Activated CD8-positive, alpha-beta memory T cell treated with anti-CD3 and anti-CD28 coated beads, Interleukin-2, amount 50 U/mL, for 4 hours (primary cell): ENCODE measurements at places on chromosomes 5 and 9.

DNA sequence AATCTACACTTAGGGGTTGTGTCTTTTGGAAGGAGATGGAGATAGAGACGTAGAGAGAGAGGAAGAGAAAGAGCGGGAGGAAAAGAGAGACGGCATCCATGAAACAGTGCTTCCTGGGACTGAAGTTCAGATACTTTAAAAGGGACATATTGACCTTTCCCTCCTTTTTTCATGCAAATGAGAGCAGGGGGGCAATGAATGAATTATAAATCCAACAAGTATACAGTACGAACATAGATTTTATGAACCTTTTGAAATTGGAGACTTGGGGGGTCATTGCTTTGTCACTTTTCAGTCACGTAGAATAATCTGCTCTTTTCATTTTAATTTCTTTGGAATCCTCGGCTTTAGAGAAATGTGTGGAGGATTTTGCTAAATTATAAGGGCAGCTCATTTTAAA lies 364.2 kb downstream of the MAT2B start:
- DNase-seq: no peak

GRCh38 chr5:125236981-125237380 lies 490.5 kb upstream of the ZNF608 start:
- DNase-seq: no peak

GRCh38 chr9:114370968-114371320 lies 16.8 kb downstream of the AKNA start:
- DNase-seq: no peak

- DNase-seq: no peak
Observed at GRCh38 chr5:84729326-84729725, 344.6 kb upstream of the EDIL3 start.

GRCh38 chr9:123561046-123561445 lies 205.0 kb downstream of the CRB2 start:
- no peak for DNase-seq

DNA sequence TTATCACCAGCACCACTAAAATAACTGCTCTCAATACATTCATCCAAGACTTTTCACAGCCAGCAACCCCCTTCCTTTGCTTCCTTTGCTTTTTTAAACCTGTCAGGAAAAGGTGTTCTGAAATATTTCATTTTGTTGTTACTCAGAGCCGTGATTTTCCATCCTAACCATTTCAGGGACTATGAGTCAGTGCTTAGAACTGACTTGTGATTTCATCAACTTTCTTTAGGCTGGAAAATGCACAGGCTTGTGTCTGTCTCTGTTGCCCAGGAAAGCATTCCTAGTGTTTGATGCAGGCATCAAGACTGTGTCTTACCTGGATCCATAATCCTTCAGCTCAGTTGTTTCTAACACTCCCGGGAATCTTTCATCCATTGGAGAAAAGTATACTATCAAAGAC lies 805.6 kb downstream of the BRINP1 start:
- DNase-seq: no peak

DNA sequence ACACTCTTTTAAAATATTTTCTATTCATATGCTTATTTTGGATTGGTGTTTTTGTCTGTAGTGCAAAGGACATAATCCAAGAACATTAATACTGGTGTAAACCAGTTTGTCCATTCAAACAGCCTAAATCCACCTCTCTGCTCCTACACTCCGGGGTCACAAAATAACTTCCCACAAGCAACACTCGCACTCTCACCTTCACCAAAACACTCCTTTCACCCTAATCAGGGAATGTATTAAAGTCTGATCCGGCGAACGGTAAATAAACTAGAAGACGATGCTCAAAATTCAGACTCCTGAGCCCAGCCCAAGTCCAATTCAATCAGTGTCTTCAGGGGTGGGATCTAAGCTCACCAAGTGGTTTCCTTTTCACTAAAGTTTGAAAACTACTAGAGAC lies 649 bp downstream of the AP3B1 start:
- no peak for DNase-seq

DNA sequence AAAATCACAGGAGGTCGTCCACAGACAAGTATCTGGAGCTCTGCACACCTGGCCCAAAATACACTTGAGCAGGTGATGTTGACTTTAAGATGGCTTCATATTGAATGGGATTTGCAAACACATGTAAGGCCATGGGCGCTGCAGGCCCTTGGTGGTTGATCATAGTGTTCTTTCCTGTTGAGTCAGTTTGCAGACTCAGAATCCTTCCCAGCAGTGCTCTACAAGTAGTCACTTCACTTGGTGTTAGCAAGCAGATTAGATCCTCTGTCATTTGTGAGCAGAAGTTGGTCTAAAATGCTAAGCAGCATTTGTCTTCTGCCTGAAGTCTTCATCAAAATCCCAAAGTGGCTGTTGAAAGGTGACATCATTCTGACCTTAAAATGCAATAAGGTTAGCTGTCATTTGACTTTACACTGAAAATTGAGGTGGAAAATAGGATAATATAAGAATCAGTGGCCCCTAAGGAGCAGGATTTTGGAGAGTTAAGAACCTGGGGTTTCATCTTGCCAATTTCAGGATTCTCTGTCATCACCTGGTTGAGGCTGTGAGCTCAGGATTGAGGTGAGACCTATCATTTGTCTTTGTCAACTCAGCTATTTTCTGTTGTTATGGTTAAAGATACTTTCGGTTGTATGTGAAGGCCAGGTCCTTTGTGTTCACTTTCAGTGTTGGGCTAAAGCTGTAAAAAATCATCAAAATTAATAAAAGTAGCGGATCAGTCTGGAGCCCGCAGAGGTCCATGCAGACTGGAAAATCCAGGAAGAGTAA lies 114.5 kb downstream of the LRRC70 start:
- DNase-seq: no peak

GRCh38 chr9:122200960-122201595 lies 27.7 kb downstream of the LHX6 start:
- DNase-seq: no peak
